ENCODE measurements at places on chromosomes 3 and 15.
A peak's percentile ranks its signal among the peaks of the same experiment; 100 is the strongest.

DNA sequence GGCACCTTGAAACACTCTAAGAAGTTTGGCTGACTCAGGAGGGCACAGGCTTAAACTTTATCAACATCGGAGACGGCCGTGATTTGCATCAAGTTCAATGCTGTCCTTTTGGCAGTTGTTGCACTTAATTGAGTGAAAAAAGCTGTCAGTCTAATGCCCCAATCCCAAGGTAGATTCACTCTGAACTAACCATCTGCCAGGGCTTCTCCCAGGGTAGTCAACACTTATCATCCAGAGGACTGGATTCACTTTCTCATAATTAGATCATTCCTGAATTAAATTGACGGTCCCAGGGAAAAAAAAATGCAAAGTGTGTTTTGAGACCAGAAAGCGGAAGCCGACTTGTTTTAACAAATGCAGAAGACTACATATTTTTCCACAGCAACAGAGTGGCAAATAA lies 28.5 kb downstream of the RORA start:
- no peak for DNase-seq

DNA sequence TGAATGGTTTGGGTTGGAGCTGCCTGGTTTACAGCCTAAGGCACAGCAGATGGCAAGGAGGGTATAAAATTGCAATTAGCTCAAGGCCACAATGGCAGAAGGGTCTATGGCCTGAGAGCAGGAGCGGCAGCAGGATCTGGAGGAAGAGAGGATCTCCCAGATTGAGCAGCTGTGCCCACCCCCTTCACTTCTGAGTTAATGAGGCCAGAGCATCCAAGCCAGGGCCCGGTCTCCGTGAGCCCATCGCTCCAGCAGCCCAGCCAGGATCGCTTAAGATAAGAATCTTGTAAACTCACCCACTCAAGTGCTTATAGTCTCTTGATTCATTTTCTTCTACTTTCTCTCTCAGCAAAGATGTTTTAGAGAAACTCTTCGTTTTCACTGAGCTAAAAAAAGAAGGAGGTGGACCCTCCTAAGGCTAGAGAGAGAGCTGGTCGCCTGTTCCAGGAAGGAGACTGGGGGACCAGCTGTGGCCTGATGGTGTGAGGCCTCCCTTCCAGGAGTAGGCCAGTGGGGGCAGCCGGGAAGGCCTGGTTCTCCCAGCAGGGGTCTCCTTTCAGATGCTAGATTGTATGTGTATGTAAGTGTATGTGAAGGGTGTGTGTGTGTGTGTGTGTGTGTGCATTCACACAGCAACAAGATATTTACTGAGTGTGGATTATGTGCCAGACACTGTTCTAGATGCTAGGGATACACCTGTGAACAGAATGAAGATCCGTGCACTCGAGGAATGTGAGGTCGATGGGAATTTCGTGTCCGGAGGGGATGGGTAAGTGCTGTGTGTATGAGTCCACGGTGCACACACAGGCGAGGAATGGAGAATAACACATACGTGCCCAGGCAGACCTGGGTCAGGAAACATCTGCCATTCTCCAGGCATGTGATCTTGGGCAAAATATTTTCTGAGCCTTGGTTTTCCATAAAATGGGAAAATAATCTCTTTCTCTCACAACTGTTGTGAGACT lies 18.6 kb downstream of the MAGEF1 start:
- DNase-seq: no peak

DNA sequence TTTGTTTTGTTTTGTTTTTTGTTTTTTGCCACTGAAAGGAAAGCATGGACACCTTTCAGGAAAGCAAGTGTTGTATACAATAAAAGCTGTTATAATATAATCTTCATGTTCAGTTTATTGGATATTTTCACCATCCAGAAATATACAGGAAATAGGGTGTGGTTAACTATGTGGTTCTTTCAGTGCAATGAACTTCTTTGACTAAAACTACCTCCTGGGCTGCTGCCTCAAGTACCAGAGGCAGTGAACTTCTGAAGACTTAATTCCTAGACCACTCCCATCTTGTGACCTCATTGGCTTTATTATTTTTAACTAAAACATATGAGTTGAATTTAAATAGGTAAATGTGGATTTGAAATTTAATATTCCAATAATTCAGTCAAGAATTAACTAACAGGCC lies 27.1 kb upstream of the TBL1XR1 start:
- DNase-seq: no peak

- DNase-seq: no peak
Measured at GRCh38 chr3:24829629-24830229, 335.1 kb upstream of the THRB start.

DNA sequence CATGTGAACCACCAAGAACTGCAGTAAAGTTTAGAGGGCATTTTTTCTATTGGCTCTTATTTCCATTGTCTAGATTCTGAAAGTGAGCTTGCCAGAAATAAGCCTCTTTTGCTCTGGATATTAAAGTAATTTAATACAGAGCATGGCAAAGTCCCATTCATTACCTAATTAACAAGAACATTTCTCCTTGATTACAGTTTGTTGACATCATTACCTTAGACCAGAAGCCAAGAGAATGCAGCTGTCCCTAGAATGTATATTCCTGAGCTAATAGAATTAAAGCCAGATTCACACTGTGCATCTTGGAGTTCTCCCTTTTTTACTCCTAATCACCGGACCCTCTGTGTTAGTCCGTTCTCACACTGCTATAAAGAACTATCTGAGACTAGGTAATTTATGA lies 46.4 kb upstream of the TM4SF4 start:
- no peak for DNase-seq

DNA sequence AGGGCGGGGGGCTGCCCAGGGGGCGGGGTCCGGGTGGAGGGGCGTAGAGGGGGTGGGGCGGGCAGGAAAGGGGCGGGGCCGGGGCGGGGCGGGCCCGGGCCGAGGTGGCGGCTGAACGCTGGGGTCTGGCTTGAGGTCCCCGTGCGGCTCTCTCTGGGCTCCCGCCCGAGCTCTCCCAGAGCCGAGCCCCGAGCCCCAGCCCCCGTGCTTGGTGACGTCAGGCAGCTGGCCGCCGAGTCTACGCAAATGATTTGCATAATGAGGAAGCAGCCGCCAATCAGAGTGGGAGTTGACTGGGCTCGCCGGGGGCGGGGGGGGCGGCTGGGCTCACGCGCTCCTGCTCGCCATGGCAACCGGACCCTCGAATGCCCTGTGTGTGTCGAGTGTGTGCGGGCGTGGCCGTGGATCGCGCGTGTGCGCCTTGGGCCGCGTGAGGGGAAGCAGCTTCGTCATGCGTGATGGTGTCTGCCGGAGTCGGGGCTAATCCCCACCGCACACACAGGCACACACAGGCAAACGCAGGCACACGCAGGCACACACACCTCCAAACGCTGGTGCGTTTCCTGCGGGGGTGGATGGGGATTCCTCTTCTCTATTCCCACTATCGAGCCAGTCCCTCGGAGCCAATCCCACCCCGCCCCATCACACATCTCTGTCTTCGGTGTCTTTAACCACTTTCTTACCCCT lies at the start of gene CELF6:
CELF6 (minus strand) TSS at position 173 of the 687 bp plus-strand sequence. CDS start 283 bp downstream, outside the sequence.
- DNase-seq: peak; percentile 55

- DNase-seq: no peak
Measured at GRCh38 chr15:58568157-58568571, 136.4 kb downstream of the LIPC start.

DNA sequence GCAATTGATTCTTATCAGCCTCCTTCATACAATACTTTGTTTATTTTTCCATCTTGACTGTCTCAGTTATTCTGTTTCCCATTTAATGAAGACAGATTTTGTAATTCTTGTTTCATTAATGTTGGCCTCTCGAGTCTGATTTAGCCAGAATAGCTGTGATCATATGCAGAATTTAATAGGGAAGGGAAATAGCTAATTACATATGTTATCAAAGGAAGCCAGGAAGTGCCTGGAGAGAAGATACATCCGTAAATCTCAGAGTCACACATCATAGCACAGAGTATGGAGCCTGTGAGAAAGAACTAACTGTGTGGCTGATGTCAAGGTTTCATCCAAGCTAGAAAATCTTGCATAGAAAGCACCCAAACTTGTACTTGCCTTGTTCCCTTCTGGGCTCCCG lies 288.9 kb upstream of the SLCO3A1 start:
- no peak for DNase-seq

DNA sequence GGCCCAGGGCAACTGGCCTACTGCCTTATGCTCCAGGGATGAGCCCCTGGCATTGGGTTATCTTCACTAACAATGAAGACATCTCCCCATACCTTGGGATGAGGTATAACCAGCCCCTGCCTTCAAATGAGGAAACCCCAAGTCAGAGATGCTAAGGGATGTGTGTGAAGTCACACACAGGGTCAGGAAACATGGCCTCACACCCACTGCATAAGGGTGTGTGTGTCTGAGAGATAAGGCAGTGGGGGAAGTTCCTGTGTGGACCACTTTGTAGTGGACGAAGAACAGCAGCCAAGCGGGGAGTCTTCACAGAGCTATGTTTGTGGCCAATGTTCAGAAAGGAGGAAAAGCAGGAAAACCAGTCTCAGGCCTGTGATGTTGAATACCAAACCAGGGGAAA lies 10.5 kb downstream of the ELP6 start:
- no peak for DNase-seq

DNA sequence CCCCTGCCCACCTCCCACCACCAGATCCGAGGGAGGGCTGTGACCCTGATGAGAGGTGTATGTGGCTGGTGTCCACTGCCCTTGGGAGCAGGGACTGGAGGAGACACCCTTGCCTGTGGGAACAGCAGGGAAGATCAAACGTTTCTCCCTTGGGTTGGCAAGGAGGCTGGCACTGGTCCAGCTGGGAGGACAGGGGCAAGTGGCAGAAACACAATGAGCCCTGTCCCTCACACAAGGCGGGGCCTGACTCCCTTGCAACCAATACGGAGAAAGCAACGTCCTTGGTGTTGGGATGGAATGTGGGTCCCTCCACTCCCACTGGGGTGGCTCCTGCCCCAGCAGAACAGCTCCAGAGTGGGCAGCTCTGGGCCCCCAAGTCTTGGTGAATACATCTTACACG lies 5.2 kb downstream of the HYAL2 start:
- DNase-seq: no peak

DNA sequence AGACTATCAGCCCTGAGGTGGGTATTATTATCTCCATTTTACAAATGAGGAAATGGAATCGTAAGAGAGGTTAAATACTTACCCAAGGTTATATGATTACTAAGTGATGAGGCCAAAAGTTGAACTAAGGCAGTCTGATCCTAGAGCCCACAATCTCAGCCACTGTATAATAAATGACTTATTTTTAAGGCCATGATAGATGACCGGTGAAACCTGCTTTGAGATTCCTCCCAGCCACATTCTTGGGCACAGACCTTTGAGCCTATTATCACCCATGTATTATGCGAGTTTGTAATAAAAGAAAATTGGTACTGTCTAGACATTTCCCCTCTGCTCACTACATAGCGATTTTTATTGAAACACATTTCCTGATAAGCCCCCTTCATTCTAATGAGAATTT lies 37.4 kb downstream of the POLQ start:
- DNase-seq: no peak

DNA sequence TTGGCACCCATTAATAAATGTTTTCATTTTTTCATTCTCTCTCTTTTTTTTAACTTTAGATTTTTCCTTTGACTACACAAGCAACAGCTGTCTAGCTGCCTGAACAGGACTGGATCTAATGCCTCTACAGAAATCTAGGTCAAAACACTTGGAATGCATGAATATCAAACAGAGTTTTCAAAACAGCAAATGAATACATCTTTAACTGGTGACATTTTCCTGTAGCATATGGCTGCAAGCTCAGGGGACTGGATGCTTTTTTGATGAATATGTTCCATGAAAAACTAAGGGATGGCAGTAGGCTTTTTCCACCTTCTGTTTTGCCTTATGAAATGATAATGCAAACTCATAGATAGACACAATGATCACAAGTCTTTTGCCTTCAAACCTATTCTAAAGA lies 661.7 kb downstream of the MCTP2 start:
- DNase-seq: no peak

DNA sequence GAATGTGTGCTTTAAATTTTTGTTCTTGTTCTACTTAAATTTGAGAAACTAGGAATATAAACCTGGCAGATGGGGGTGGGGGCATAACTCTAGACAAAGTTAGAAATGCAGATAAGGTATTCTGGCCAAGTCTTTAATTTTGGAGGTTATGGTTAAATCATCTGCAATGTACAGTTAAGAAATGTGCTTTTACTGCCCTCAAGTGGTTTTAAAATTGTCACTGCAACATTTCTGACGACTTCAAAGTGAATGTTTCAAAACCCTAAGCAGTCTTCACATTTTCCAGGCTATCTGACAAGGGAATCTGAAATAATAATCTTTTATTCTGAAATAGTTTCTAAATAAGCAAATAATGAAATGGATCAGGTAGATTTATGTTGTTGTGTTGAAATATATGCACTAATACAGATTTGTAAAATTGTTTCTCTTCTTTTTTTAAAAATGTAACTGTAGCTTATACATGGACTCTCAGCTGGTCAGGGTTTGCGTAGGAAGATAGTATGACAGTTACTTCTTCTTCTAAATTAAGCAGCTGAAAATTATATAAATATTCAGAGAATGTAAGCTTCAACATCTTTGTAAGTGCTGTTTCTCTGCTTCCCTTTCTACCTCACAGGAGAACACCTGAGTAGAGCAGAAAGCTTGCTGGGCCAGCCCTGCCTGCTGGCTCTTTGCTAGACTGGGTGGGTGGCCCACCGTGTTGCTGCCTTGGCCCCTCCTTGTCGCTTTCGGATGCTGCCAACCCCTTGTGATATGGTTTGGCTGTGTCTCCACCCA lies 45.0 kb downstream of the SUCNR1 start:
- DNase-seq: no peak

DNA sequence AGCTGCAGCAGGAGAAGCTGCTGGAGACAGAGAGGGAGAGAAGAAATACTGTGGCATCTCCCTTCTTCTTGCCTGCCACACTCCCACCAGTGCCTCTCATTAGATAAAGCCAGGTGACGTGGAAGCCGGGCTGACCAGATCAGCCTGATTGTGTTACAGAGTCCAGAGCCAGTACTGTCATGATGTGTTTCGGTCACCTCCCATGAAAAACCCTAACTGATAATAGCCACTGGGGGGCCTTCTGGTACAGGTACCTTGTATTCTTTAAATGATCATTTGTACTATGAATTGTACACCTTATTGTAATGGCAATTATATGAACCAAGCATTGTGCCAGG lies 125.8 kb upstream of the TMEM108 start:
- DNase-seq: no peak

GRCh38 chr15:33013827-33014445 lies 180.6 kb downstream of the FMN1 start:
- no peak for DNase-seq

Data from activated CD4-positive, alpha-beta T cell treated with anti-CD3 and anti-CD28 coated beads for 1 hour (primary cell).